ENCODE measurements at places on chromosomes 12 and 14. TPM values are rescaled to one million over a fixed set of nuclear protein-coding genes. Genes with fewer than 3 reads are reported as not detected.

DBX2 gene
- total RNA-seq, result not detected

RAD9B gene
- 0.36 TPM for total RNA-seq

BCL2L14 gene
- total RNA-seq, result not detected

LUM gene
- total RNA-seq, result 0.22 TPM

CISTR gene
- not detected for total RNA-seq

OR4E2 gene
- not detected for total RNA-seq

IL26 gene
- not detected for total RNA-seq

APOF gene
- not detected for total RNA-seq

LMNTD1 gene
- not detected for total RNA-seq

MYO1A gene
- total RNA-seq, result 0.22 TPM

TSPAN11 gene
- 0.03 TPM for total RNA-seq
